ENCODE measurements at places on chromosomes 6 and 20.

DNA sequence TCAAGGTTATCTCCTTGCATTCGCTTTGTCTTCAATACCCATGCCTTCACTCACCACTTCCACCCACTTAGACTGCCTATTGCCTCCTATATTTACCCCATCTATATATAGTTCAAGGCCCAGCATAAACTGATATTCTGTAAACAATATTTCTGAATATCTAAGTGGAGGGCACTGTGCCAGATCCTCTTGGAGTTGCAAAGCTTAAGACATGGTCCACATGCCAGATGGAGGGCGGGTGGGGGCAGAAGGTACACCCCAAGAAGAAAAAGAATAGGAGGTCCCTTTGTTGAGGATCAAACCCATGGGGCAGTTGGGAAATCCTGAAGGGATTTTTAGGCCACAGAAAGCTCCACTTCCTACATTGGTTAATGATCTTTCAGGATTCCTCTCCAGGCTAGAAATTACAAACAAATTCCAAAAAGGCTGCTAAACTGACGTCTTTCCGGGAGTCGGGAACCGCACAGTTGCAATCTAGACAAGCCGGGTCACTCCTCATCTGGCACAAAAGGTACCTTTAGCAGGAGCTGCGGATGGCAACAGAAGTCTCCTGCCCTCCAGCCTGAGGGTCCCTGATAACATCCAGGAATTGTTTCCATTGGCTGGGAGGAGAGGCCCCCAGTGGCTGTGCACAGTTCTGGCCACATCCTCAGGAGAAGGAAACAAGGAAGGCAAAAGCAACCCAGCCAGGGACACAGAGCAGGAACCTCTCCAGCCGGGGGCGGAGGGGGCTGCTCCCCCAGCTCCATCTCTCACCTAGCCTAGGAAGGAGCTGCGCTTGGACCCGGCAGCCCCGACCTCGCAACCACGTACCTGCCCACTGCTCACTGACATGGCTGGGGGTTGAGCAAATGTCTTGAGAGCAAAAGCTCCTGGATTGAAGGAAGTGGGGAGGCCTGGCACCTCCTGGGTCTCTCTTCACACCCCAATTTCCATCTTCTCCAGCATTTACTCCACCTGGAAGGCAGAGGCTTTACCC is 5.9 kb upstream of the LPIN3 start:
- DNase-seq = no peak

GRCh38 chr6:31681135-31681671 is 336 bp upstream of the LY6G5C start:
- DNase-seq = peak; percentile 48

DNA sequence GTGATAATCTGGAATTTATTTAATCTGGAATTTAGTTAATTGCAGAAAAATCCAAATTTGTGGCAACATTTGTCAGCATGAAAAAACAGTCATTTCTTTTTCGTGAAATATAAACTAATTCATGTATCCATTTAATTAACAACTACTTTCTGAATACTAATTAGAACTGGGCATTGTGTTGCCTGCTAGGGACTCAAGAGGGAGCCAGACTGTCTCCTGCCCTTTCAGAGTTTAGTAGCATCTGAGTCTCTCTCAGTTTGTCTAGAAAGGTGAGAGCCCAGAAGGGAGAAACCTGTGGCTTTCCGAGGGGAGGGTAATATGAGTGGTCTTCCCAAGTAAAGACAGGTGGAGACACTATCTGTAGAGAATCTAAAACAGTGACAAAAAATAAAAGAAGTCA is 210.9 kb upstream of the HDDC2 start:
- DNase-seq = no peak

DNA sequence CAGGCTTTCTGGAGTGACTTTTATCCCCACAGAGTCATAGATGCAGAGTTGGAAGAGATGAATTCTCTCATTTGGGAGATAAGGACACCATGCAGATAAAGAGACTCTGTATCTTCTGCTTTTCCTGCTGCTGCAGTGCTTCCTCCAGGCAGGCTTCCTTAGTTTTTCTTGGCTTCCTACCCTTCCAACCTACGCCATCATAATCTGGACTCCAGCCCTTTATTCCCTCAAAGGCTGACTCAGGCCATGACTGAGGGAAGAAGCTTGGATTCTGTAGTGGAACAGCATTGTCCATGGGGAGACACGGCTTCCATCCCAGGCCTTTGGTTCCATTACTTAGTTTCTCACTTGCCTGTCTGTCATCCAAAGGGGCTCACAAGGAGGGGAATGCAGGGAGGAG is 6.5 kb upstream of the RNF24 start:
- no peak for DNase-seq

GRCh38 chr6:114342086-114342825 is 567 bp downstream of the HS3ST5 start:
- no peak for DNase-seq

- no peak for DNase-seq
These were observed 154.6 kb downstream of the ZDHHC14 start for GRCh38 chr6:157535340-157536222.

All from activated naive CD4-positive, alpha-beta T cell treated with anti-CD3 and anti-CD28 coated beads, Interleukin-2, amount 50 U/mL, for 16 hours (primary cell).